Osteoblast (primary cell): ENCODE measurements at places on chromosomes 7 and 10. TPM values are rescaled to one million over a fixed set of nuclear protein-coding genes. Genes with fewer than 3 reads are reported as not detected.

- DNase-seq: no peak
Observed at GRCh38 chr10:77562742-77563141, 74.9 kb downstream of the KCNMA1 start.

Gene CTNNA3
- total RNA-seq: not detected in 2 replicates

Gene MEOX2
- 3.8 and 4.7 TPM in 2 replicates for total RNA-seq

GRCh38 chr10:27088119-27089044 is 11.9 kb downstream of the ANKRD26 start:
- DNase-seq: no peak

DNA sequence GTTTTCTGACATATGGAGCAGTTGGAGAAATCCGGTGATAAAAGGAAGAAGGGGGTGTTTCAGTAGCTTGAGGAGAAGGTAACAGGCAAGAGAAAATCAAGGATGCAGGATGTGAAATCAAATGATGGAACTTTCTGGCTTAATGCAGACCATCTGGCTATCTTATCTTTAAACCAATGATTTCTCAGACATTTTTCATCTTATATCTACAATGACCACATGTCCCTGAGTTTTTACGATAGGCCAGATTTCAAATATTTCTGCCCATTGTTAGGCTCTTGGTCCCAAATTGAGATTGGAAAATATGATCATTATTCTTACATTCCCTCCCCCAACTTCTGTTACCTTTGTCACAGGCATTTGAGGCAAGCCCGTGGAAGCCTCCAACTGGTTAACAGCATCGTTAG is 486.8 kb downstream of the SUGCT start:
- DNase-seq: no peak

Gene MSMB
- not detected in 2 replicates for total RNA-seq

Gene PNLIPRP1
- not detected in 2 replicates for total RNA-seq

Gene NEUROD6
- total RNA-seq: not detected in 2 replicates

DNA sequence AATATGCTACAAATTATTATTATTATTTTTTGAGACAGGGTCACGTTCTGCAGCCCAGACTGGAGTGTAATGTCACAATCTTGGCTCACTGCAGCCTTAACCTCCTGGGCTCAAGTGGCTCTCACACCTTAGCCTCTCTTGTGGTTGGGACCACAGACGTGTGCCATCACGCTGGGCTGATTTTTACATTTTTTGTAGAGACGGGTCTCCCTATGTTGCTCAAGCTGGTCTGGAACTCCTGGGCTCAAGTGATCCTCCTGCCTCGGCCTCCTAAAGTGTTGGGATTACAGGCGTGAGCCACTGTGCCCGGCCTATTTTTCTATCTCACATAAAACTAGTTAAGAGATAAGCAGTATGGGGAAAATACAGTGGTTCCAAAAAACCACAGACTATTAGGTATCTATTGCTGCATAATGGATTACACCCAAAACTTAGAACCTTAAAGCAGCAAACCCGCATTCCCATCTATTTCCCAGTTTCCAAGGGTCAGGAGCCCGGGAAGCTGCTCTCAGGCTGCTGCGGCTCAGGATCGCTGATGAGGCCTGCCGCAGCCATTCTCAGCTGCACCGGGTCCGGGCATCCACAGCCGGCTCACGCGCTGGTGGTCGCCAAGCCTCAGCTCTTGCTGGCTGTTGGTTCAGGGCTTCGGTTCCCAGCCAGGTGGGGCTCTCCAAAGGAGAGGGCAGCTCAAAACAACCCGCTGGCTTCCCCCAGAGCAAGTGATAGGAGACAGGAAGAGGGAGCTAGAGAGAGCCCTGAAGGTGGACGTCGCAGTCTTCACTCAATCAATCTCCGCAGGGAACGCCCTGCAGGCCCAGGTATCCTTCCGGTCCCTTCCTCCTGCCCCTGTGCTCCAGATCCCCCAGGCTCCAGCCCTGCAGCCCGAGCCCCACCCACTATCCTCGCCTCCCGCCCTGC is 128.2 kb downstream of the UBE2H start:
- peak; percentile 78 for DNase-seq

DNA sequence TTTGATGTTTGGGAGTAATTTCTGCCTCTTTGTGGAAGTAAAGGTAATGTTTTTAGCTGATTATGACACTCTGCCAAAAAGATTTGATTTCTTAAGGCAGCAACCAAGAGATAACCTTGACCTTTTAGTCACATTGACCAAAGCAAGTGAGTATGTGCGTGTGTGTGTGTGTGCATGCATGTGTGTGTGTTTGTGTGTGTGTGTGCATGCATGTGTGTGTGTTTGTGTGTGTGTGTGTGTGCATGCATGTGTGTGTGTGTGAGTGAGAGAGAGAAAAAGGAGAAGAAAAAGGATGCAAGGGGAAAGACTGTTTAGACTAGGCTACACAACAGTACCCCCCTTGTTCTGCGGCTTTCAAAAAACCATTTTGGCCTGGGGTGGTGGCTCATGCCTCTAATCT is 88.1 kb upstream of the NPVF start:
- DNase-seq: no peak

Gene LRMDA
- 17.1 and 18.5 TPM in 2 replicates for total RNA-seq

GRCh38 chr7:42170724-42171123 is 66.3 kb downstream of the GLI3 start:
- peak; percentile 74 for DNase-seq

GRCh38 chr10:63885156-63885555 is 364.0 kb downstream of the REEP3 start:
- DNase-seq: no peak

Gene GLCCI1
- 9.1 and 10.1 TPM in 2 replicates for total RNA-seq

DNA sequence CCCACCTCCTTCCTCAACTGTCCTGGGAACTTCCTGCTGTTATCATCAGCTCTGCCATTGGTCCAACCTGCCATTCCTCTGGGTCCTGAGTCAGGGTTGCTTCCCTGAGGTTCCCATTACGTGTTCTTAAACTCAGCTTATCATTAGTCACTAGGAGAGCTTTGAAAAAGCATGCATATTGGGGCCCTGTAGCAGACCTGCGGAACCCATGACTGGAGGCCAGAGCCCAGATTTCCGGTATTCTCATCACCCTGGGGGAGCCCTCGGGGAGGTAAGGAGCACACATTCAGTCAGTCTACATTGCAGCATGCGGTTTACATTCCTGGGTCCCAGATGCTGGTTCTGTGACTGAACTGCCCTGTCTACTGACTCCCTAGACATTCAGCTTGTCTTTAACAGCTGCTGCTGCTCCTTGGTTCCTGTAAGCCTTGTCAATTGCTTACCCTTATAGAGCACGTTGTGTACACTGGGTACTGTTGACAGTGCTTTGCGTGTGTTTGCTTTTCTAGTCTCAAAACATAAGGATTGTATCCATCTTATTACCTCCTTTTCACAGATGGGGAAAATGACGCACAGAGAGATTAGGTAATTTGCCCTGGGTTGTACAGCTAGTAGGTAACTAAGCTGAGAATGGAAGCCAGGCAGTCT is 12.8 kb downstream of the CDHR3 start:
- DNase-seq: no peak

Gene SFRP4
- total RNA-seq: 151 and 205 TPM in 2 replicates

DNA sequence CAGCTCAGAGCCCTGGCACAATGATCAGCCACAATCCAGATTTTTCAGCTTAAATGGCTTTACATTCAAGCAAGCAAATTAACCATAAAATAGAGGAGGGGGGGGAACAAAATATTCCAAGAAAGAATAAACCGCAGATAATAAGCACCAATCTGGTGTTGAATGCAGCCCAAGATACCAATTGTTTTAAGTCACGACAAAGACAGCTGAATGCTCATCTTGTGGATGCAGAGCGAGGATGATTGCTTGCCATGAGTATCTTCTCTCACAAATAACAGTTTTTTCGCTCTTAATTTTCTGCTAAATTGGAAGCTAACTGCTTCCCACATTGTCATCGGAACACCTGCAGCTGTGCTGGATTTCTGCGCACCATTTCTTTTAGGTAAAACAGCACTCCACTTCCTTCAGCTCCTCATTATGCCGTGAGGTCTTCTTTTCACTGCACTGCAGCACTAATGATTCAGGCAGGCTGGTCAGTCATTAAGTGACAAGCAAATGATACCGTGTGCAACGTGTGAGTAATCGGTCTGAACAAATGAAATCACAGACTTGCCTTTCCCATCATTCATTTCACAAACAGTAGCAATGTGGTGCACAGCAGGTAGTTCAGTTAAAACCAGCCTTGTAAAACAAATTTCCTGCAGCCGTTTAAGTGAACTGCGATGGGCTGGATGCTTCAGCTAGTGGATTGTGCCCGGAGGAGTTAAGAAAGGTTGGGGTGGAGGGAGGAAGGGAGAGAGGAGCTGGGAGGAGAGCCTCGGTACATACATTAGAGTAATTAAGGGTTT is 106.4 kb upstream of the CDCA7L start:
- DNase-seq: peak; percentile 50

DNA sequence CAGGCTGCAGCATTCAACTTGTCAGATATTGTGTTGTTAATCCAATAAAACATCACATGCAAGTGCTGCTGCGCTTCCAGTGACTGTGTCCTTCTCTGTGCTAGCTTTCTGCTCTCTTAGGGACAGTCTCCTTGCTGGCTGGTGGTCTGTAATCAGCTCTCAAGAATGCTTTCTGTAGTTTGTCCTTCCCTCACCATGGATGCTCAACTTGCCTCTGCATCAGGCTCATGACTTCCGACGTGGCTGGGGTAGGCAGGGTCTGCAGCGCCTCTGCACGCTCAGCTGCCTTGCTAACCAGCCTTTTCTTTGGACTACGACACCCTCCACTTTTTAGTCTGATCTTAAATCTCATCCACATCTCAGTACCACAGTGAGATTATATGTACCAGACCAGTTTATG is 58.3 kb downstream of the MMRN2 start:
- no peak for DNase-seq

- no peak for DNase-seq
Observed at GRCh38 chr10:73205081-73205480, 37.2 kb downstream of the FAM149B1 start.

- no peak for DNase-seq
Observed at GRCh38 chr10:3738855-3739350, 46.1 kb downstream of the KLF6 start.

- peak; percentile 14 for DNase-seq
Observed at GRCh38 chr7:120014925-120015465, 258.0 kb upstream of the KCND2 start.

Gene HSPA12A
- 10.0 and 10.9 TPM in 2 replicates for total RNA-seq

DNA sequence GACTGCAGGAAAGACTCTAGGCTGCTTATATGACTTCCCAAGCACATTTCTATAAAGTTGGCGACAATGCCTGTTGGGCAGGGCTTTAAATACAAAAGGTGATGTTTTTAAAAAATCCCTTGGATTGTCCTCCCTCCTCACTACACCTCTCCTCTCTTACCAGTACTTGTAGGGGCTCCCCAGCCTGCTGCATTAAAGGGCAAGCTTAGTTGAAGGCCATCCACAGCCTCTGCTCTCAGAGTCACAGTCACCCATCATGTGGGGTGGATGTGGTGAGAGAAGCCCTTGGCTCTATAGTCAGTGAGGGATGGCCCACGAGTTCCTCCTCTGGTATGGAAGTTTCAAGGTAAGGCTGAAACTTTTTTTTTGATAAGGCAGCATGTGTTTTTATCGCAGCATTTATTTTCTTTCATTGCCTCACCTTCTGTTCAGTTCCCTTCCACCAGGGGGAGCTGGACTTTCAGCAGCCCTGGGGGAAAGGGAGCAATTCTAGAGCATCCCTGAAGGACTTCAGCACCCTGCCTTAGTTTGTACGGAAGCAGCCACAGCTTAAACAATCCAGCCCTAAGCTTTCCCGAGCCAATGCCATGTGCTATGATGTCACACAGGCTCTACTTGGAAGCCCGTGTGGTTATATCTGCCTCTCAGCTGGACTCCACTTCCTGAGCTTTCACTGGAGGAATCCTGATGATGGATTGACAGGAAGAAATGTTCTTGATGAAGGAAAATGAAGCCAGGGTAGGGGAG is 131.9 kb downstream of the CALCR start:
- peak; percentile 27 for DNase-seq

DNA sequence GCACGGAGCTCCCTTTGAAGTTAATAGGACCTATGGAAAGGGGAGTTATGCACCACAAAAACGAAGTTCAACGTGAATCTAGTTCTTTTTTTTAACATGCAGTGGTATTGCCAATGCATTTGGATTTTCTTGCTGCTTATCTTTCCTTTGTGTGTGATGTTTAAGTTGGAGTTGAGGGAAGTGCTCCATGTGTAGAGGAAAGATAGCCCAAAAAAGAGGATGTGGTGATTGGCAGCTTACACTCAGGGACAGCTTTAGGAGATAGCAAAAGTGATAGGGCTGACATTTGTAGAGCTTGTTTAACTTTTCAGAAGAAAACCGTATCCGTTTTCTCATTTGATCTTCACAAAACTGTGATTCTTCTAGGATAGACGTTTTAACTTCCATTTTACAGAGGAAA is 101.3 kb downstream of the MDFIC start:
- DNase-seq: no peak

DNA sequence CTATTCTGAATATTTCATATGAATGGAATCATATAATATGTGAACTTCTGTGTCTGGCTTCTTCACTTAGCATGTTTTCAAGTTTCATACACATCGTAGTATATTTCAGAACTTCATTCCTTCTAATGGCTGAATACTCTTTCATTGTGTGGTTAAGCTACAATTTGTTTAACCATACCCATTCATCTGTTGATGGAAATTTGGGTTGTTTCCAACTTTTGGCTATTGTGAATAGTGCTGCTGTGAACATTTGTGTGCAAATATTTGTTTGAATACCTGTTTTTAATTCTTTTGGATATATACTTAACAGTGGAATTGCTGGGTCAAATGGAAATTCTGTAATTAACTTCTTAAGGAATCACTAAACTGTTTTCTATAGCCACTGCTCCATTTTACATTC is 86.0 kb upstream of the MDFIC start:
- no peak for DNase-seq

Gene SPACDR
- 0.36 TPM in 1 of 2 replicates, not detected in the other for total RNA-seq

GRCh38 chr7:134660242-134660785 is 13.7 kb downstream of the BPGM start:
- DNase-seq: no peak

- DNase-seq: peak; percentile 34
Observed at GRCh38 chr7:91876391-91877133, 3.9 kb downstream of the MTERF1 start.

- DNase-seq: no peak
Observed at GRCh38 chr7:47882635-47883034, 65.6 kb downstream of the PKD1L1 start.

DNA sequence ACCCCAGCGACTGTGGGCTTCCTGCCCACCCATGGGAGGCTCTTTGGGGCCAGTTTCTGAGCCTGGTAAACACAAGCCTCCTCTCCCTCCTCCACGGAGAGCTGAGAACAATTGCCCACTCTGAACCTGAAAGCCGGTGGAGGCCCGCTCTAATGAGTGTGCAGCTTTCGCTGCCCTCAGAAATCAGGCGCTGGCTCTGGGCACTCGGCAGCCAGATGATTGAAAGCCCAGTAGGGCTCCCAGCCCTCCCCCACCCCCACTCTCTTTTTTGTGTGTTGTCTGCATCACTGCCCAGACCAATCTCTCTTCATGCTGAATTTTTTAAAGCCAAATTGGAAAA is 438.9 kb downstream of the RPS24 start:
- no peak for DNase-seq

Gene NAT16
- total RNA-seq: not detected in 2 replicates

Gene FAS
- 49.6 and 62.5 TPM in 2 replicates for total RNA-seq

- DNase-seq: no peak
Observed at GRCh38 chr10:97718659-97719142, 5.2 kb downstream of the MARVELD1 start.

GRCh38 chr10:46992803-46993561 is 81.8 kb downstream of the PTPN20 start:
- peak; percentile 76 for DNase-seq
